ENCODE measurements at places on chromosomes 3 and 15.
A peak's percentile ranks its signal among the peaks of the same experiment; 100 is the strongest.

DNA sequence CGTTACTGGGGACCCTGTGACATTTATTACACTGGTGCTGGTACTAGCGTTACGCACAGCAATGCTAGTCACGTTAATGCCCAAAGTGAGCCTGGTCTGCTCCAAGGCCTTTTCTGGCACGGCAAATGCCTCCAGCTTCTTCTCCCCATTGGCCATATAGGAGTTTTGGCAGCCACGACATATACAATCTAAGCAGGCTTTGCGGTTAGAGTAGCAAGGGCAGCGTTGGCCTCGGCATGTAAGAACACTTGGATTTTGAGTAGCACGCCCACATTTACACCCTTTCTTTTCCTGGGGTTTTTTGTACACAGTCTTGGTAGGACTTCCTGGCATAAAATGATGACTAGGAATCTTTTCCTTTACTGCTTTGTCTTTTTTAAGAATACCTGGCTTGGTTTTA lies 44.9 kb downstream of the MSL2 start:
- no peak for DNase-seq

DNA sequence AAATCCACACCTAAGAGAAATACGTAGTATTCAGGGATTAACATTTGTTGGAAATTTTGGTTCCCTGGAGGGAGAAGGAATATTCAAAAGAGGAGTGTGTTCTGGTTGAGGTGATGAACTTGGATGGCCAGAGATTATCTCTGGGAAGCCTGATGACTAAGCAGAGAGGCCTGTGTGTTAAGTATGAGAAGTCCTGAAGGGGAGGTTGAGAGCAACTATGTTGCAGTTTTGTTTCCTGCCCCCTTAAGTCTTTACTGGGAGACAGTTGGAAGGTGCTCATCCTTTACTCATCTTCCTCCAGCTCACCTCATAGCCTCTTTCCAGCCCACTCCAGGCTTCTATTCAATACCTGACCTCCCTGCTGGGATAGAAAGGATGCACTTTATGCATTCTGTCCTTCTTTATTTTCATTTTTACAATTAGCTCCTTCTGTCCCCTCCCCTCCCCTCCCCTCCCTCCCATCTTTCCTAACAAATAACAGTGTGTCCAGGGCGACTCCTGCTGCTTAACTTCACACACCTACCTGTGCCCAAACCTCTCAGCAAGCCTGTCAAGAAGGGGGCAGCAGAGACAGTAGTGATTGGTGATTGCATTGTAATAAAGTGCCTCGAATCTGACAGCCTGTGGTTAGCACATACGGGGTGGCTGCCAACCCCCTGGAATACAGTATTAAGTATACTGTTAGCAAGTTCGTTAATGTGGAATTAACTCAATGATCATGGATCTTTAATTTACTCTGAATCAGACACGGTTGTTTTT lies 11.9 kb downstream of the RAP2B start:
- DNase-seq = no peak

DNA sequence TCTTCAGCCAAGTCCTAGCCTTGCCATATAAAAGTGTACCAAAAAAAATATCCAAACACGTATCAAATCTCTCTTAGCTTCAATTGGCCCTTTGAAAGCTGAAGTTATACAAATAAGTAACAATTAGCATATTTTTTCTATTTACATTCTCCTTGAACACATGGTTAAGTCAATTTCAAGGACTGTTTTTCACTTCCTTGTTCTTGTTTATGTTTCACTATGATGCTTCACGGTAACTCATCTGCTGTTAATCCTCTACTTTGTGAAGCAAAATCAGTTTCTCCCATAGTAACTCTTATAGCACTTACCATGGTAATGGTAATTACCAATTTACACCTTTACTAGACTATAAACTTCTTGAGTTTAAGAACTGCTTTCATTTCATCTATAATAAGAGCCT lies 10.6 kb upstream of the SPRED1 start:
- peak; percentile 35 for DNase-seq

- DNase-seq = no peak
These were observed 6.8 kb upstream of the DUSP7 start for GRCh38 chr3:52063026-52063723.

GRCh38 chr15:57477736-57478522 lies 101.6 kb downstream of the CGNL1 start:
- DNase-seq = no peak

- peak; percentile 21 for DNase-seq
These were observed 224.7 kb upstream of the SATB1 start for GRCh38 chr3:18649666-18650363.

All from GM20000 (cell line).